ENCODE measurements at places on chromosomes 4 and X. TPM values are rescaled to one million over a fixed set of nuclear protein-coding genes. Genes with fewer than 3 reads are reported as not detected.

Gene MTTP
- total RNA-seq: 0.06 TPM

Gene SLC34A2
- not detected for total RNA-seq

Gene TACC3
- 54.8 TPM for total RNA-seq

Gene MMRN1
- total RNA-seq: not detected

Gene GK2
- total RNA-seq: not detected

Gene NDST3
- total RNA-seq: not detected

DNA sequence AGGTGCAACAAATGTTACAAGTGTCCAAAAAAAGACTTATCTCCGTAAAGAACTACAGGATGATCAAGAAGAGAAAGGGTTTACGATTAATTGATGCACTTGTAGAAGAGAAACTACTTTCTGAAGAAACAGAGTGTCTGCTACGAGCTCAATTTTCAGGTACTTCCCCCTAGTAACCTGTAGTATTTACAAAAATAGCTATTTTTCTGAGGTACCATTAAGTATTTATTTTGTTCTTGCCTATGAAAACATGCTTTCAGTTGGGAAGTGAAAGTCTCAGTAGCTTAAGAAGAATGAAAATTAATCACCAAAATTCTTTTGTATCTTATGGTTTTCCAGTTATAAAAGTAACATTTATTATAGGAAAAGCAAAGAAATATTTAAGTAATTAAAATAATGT lies 5.9 kb downstream of the THAP9 start:
- DNase-seq: no peak

- peak; percentile 65 for DNase-seq
Observed at GRCh38 chr4:55758066-55758465, 61.5 kb upstream of the EXOC1L start.

DNA sequence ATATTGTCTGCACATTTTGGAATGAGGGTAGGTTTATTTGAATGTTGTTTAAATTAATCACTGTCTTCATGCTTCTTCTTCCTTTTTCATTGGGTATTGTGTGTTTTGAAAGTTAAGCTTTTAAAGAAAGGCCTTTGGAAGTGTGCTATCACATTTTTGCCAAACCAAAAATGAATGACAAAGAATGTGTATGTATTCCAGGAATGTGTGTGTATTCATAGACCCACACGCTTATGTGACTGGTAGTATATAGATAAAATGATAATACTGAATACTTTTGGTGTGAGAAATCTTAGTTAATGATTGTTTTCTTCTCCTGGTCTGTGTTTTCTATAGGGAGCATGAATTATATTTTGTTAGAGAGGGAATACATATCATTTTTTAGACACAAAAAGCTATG lies 404.4 kb downstream of the TLL1 start:
- DNase-seq: no peak

- DNase-seq: peak; percentile 35
Observed at GRCh38 chr4:139184129-139184528, 7.1 kb upstream of the ELF2 start.

- peak; percentile 58 for DNase-seq
Observed at GRCh38 chrX:74420196-74421035, 877 bp upstream of the SLC16A2 start.

DNA sequence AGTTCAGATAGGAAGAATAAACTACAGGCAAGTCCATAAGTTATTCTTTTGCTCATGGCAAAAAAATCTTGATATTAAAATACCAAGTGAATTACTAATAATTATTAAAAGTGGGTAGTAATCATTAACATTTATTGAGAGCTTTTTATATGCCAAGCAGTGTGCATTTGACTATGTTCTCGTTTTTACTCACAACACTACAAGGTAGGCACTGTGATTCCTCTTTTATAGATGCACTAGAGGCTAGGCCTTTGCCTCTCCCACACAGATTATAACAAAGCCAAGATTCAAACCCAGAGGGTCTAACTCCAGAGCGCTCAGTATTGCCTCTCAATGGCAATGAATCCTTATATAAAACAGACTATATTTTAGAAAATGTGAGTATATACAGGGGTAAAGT lies 254.2 kb downstream of the NAF1 start:
- DNase-seq: no peak

DNA sequence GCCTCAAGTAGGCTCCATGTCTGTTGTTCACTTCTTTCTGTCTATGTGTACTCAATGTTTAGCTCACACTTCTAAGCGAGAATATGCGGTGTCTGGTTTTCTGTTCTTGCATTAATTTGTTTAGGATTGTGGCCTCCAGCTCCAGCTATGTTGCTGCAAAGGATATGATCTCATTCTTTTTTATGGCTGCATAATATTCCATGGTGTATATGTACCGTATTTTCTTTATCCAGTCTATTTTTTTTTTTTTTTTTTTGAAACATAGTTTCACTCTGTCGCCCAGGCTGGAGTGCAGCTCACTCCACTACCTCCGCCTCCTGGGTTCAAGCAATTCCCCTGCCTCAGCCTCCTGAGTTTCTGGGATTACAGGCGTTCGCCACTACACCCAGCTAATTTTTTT lies 5.7 kb upstream of the TMEM150C start:
- DNase-seq: no peak

GRCh38 chrX:40318076-40318475 lies 220.3 kb upstream of the BCOR start:
- no peak for DNase-seq

GRCh38 chrX:13511944-13512330 lies 57.5 kb upstream of the EGFL6 start:
- DNase-seq: no peak

GRCh38 chrX:10923466-10923865 lies 187.7 kb upstream of the HCCS start:
- DNase-seq: no peak

GRCh38 chr4:116453127-116453526 lies 632.2 kb downstream of the TRAM1L1 start:
- no peak for DNase-seq

GRCh38 chr4:75745721-75746199 lies 21.4 kb downstream of the USO1 start:
- no peak for DNase-seq

GRCh38 chrX:1392376-1393068 lies 609 bp upstream of the SLC25A6 start:
- peak; percentile 70 for DNase-seq

- DNase-seq: no peak
Observed at GRCh38 chrX:39331082-39331704, 529.9 kb downstream of the MID1IP1 start.

- DNase-seq: peak; percentile 70
Observed at GRCh38 chrX:37998586-37999262, 7.6 kb upstream of the SYTL5 start.

DNA sequence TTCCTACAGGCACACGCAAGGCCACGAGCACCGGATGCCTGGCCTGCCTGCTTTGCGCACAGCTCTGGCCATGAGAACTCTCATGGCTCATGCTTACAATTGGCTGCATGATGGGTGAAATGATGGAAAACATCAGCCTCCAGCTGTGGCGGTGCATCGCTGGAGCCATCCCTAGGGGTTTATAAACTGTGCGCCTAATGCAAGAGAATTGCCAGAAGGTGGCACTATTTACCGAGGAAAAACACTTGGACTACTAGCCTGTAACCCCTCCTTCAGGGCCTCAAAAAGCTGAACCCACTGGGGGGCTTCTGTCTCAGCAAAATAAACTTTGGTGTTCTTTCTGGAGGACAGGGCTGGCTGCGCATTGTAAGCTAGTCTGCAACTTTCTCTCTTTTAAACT lies 51.9 kb downstream of the PHKA2 start:
- DNase-seq: peak; percentile 23

DNA sequence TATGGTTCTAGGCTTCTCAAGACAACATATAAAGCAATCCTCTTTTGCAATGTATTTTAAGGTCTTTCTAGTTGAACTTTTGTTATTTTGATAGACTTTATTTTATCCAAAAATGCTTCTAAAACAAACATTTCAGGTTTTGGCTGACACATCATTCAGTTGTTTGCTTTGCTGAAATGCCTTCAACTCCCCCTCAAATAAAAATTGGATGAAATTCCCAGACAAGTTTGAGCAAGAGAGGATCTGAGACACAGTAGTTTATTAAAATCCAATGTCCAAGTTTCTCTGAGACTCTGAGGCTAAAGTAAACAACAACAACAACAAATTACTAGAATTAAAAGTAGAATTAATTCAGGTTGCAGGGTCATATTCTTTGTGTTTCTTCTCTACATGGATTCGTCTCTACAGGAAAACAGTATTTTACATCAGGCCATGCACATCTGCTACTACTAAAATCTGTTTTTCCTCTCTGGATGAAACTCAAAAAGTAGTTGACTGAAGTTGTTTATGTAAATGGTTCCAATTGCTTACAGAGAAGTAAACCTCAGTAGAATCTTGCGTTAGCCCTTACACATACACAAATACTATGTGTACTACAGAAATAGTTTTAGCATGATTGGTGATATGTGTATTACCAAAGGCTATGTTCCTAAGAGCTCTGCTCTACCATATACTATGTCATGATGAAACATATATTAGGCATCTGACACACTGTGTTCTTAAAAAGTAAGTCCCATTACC lies 64.9 kb downstream of the PRSS12 start:
- DNase-seq: no peak

- DNase-seq: peak; percentile 92
Observed at GRCh38 chrX:56813318-56813837, 84.3 kb downstream of the NBDY start.

GRCh38 chr4:54006755-54007154 lies 57.6 kb downstream of the CHIC2 start:
- no peak for DNase-seq

All from LHCN-M2 (cell line).